ENCODE measurements at places on chromosomes 16 and 17. TPM values are rescaled to one million over a fixed set of nuclear protein-coding genes. Genes with fewer than 3 reads are reported as not detected.
A peak's percentile ranks its signal among the peaks of the same experiment; 100 is the strongest.

DNA sequence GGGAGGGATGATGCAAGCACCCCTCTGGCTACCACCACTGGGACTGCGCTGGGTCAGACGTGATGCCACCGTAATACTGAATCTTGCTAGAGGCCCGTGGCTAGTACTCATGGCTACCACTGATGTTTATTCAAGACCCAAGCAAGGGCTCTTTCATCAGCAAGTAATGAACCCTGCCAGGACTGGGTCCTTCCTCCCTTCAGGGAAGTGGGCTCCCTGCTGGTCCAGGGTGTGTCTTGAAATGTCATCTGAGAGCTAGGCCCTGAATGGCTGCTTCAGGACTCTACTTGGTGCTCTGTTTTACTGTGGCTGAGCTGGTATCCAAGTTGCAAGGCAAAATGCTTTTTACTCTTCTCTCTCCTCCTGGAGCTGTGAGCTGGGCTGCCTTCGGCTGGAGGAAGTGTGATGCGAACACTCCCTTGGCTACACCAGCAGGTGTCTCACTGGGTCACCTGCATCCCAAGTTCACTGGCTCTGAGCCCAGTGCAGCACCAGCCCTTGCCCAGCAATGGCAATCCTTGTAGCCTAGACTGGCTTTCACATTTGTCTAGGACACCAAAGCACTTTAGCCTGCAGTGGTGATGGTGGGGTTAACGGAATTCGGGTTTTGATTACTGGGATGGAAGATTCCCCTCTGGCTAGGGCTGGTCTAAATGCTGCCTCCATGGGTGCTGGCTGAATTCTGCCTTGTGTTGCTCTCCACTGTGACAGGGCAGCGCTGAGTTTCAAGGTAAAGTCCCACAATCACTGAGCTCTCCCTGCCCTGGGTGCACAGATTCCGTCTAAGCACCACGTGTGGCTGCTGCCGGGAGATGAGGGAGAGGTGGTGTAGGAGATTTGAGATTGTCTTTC is 98.6 kb downstream of the USP22 start:
- no peak for DNase-seq
- no peak overlapping the region for H3K4me3 ChIP-seq
- peaks cover 16% of the 10 kb centered on the region for H3K27me3 ChIP-seq

- H3K4me1 ChIP-seq: peaks cover 16% of the 10 kb centered on the region
- peaks cover 2% of the 10 kb centered on the region for H3K36me3 ChIP-seq
- peak overlapping the region; percentile 43 for H3K27ac ChIP-seq
- H3K27me3 ChIP-seq: no peaks in the 10 kb centered on the region
- peak overlapping the region; percentile 68 for H3K4me3 ChIP-seq
- no peak for DNase-seq
These were observed 907 bp upstream of the ESRP2 start for GRCh38 chr16:68236826-68237242.

DNA sequence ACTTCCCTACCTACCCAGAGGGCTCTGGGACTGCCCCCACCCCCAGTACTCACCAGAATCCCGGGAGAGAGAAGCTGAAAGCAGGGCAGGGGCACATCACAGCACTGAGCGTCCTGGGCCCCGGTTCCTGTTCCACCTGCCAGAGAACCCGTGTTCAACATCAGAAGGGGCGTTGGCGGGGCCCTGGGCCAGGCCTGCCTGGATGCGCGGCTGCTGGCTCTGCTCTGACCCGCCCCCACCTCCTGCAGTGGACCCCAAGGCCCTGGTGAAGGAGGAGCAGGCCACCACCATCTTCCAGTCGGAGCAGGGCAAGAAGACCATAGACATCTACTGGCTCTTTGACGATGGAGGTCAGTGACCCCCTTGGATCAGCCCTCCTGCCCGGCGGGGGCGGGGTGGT is 27.7 kb downstream of the SLC12A3 start:
- H3K27me3 ChIP-seq: no peaks in the 10 kb centered on the region
- H3K4me1 ChIP-seq: no peaks in the 10 kb centered on the region
- no peak overlapping the region for H3K27ac ChIP-seq
- no peak overlapping the region for H3K4me3 ChIP-seq
- DNase-seq: no peak
- H3K36me3 ChIP-seq: no peaks in the 10 kb centered on the region

- no peaks in the 10 kb centered on the region for H3K27me3 ChIP-seq
- H3K27ac ChIP-seq: no peak overlapping the region
- DNase-seq: no peak
- no peaks in the 10 kb centered on the region for H3K4me1 ChIP-seq
- no peak overlapping the region for H3K4me3 ChIP-seq
These were observed 97.5 kb downstream of the TANGO6 start for GRCh38 chr16:68940816-68941215.

- no peaks in the 10 kb centered on the region for H3K36me3 ChIP-seq
- H3K4me3 ChIP-seq: no peak overlapping the region
- no peaks in the 10 kb centered on the region for H3K27me3 ChIP-seq
- peaks cover 19% of the 10 kb centered on the region for H3K4me1 ChIP-seq
- no peak for DNase-seq
These were observed 20.6 kb upstream of the ARHGAP17 start for GRCh38 chr16:25035494-25036405.

DNA sequence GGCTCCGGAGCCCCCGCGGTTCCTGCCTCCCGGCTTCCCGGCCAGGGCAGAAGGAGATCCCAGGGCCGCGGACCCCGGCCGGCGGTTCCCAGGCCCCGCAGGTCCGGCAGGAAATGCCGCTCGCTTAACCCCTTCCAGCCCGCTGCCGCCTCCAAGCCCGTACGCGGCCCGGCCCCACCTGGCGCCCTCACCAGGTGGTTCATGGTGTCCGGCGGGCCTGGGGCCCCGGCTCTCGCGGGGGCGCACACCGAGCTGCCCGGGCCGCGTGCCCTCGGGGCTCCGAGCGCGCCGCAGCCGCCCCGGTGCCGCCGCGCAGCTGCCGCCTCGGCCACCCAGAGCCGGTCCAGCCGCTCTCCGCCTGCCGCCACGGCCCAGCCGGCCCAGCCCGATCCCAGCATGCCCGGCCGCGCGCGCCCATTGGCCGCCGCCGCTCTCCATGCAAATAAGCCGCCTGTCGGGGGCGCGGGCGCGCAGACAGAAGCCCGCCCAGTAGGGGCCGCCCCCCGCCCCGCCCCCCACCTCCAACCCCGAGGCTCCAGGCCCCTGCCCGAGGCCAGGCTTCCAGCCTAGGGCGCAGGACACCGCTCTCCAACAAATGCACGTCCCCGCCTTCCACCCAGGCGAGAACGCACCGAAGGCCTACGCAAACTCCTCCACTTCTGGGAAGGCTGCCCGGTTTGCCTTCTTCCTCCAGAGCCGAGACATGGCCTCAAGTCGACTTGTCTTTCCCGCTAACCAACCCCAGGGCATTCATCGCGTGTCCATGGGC is at the start of gene BCAR1:
Gene BCAR1 (minus strand): TSS at position 345 of the 769 bp plus-strand sequence. CDS start 142 bp downstream, at position 203.
- H3K36me3 ChIP-seq: no peaks in the 10 kb centered on the region
- peak within 1 kb of the TSS; percentile 14 for H3K4me3 ChIP-seq
- H3K27me3 ChIP-seq: peaks cover 84% of the 10 kb centered on the region
- peaks cover 17% of the 10 kb centered on the region for H3K4me1 ChIP-seq
- no peak within 1 kb of the TSS for H3K27ac ChIP-seq
- no peak for DNase-seq

GRCh38 chr16:84722068-84722467 is 22.3 kb downstream of the USP10 start:
- H3K4me1 ChIP-seq: peaks cover 22% of the 10 kb centered on the region
- no peak overlapping the region for H3K4me3 ChIP-seq
- peaks cover 12% of the 10 kb centered on the region for H3K36me3 ChIP-seq
- no peak for DNase-seq
- no peaks in the 10 kb centered on the region for H3K27me3 ChIP-seq

GRCh38 chr16:82136956-82137821 is 32.8 kb downstream of the MPHOSPH6 start:
- H3K27me3 ChIP-seq: no peaks in the 10 kb centered on the region
- H3K4me3 ChIP-seq: no peak overlapping the region
- H3K27ac ChIP-seq: no peak overlapping the region
- H3K4me1 ChIP-seq: peaks cover 6% of the 10 kb centered on the region

GRCh38 chr16:48487287-48487686 is 102.1 kb upstream of the SIAH1 start:
- DNase-seq: no peak
- no peak overlapping the region for H3K27ac ChIP-seq
- no peaks in the 10 kb centered on the region for H3K36me3 ChIP-seq
- no peaks in the 10 kb centered on the region for H3K4me1 ChIP-seq
- no peak overlapping the region for H3K4me3 ChIP-seq
- H3K27me3 ChIP-seq: no peaks in the 10 kb centered on the region

GRCh38 chr17:27578718-27579085 is 52.3 kb upstream of the LGALS9 start:
- no peaks in the 10 kb centered on the region for H3K27me3 ChIP-seq
- no peaks in the 10 kb centered on the region for H3K4me1 ChIP-seq
- no peak overlapping the region for H3K27ac ChIP-seq
- H3K4me3 ChIP-seq: no peak overlapping the region
- no peak for DNase-seq

DNA sequence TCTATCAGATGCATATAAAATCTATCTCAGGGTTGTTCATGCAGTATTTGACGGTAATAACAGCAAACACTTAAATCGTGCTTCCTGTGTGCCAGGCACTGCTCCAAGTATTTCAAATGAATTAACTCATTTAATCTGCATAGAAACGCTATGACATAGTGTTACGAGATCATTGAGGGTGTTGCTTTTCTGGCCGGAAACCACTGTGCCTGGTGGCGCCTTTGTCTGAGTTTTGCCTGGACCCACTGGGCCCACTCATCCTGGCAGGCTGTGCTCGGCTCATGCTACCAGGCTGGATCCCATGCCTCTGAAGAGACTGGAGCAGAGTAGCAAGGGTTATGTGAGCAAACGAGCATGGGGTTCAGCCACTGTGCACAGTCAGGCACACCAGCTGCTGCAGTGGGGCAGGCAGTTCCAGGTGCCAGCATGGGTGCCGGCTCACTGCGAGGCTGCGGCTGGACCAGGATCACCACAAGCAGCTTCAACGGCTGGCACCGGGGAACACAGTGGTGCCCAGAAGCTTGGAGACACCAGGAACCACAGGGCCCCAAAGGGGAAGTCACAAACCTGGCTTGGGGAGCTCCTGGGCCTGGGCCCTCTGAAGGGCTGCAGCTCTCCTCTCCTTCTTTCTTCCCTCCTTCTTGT is 45.9 kb upstream of the CLEC19A start:
- no peak overlapping the region for H3K4me3 ChIP-seq
- H3K27ac ChIP-seq: no peak overlapping the region
- no peaks in the 10 kb centered on the region for H3K4me1 ChIP-seq
- no peak for DNase-seq

DNA sequence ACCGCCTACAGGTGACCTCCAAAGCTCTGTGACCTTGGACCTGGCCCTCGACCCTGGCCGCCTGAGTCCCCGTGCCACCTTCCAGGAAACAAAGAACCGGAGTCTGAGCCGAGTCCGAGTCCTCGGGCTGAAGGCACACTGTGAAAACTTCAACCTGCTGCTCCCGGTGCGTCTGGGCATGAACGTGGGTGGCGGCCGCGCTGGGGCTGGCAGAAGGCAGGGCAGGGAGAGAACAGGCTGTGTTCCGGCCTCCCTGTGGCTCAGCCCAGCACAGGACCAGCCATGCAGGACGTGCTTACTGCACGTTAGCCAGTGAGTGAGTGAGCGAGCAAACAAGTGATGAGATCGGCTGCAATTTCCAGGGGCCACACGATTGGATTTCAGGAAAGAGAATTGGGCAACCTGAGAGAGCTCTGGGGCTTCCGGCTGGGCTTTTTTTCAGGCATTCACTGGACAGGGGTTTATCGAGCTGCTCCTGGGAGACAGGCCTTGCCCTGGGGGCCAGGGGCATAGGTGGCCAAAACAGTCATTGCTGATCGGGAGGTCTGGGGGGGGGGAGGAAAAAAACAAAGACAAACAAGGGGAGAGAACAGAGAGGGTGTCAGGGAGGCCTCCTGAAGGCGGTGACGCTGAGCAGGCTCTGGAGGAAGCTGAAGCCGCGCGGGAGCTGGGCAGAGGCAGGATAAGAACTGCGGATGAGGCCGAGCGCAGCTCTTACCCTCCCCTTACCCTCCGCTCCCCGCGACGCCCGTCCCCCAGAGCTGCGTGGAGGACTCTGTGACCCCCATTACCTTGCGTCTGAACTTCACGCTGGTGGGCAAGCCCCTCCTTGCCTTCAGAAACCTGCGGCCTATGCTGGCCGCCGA is 16.9 kb downstream of the ITGAX start:
- H3K27me3 ChIP-seq: peaks cover 24% of the 10 kb centered on the region
- H3K36me3 ChIP-seq: no peaks in the 10 kb centered on the region
- peaks cover 3% of the 10 kb centered on the region for H3K4me1 ChIP-seq
- H3K27ac ChIP-seq: no peak overlapping the region

The CACNG5 gene
- not detected for total RNA-seq

The CTRB1 gene
- 7.9 TPM for total RNA-seq

The ALOX12B gene
- 0.69 TPM for total RNA-seq

Data from T-cell (primary cell).